ENCODE measurements at places on chromosomes 7 and 10.

DNA sequence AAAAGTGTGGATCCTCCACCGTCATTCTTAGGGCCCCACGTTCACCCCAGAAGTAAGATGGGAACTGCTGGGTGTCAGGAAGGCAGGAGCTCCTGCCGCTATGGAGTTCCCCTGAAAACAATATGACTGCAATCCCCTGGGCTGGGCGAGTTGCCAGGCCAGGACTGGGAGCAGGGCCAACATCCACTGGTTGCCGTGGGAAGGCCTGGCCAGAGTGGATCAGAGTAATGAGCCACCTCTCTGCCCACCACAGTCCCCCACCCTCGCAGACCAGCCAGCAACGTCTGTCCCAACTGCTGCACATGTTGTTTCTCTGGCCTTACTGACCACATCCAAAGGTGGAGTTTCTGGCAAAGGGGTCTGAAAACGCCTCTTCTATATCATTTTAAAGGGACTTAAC is 86.6 kb downstream of the STRA8 start:
- DNase-seq: no peak

- DNase-seq: no peak
These were observed 27.0 kb downstream of the C10orf120 start for GRCh38 chr10:122672655-122673054.

- DNase-seq: no peak
These were observed 138.9 kb downstream of the VTI1A start for GRCh38 chr10:112585960-112586359.

DNA sequence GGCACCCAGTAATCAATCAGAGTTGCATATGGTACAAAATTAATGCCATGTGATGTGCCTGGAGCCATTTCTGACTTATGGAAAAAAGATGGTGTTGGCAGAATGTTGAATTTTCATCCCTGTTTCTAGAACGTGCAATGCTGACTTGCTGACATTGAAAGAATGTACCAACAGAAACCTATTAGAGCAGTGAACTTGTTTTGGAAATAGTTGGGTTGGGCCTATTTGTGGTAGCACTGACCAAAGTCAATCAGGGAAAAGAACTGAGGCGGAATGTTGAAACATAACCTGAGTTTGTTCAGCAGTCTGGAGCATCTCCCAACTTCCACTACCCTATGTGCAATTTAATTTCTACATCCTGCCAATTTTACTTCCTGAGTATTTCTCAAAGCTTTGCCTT is 11.7 kb upstream of the KIAA1217 start:
- no peak for DNase-seq

All from stimulated activated CD8-positive, alpha-beta memory T cell treated with anti-CD3 and anti-CD28 coated beads, Interleukin-15, amount 100 ng/mL, for 4 hours (primary cell).